ENCODE measurements at places on chromosomes 4 and X. TPM values are rescaled to one million over a fixed set of nuclear protein-coding genes. Genes with fewer than 3 reads are reported as not detected.

GRCh38 chr4:39574946-39575345 lies 47.7 kb upstream of the UGDH start:
- no peak for DNase-seq

CLTRN gene
- 0.33 TPM for total RNA-seq

PAGE2B gene
- 0.45 TPM for total RNA-seq

DNA sequence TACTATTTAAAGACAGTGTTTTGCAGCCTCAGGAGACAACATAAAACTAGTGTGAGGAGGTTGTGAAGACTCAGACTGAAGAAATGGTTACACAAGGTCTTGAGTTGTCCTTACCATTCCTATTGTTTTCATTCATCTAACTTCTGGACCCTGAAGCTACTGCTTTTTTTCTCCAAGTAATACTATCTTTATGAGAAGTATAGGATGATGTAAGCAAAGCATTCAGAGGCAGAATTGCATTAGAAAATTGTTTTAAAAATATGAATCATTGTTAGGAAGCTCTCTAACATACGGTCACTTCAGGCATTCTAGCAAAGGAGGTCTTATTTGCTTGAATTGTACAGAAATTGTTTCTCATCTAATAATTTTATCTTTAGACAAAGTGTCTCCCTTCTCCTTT lies 357.8 kb downstream of the TLL1 start:
- no peak for DNase-seq

All from activated CD4-positive, alpha-beta T cell treated with anti-CD3 and anti-CD28 coated beads, Interleukin-2, amount 10 ng/mL, durations not matched to agents 24 days and 14 days (primary cell).